ENCODE measurements at places on chromosomes 3 and 15. TPM values are rescaled to one million over a fixed set of nuclear protein-coding genes. Genes with fewer than 3 reads are reported as not detected.

The CLDN16 gene
- not detected for total RNA-seq

The GANC gene
- total RNA-seq: 20.3 TPM

The STX19 gene
- not detected for total RNA-seq

The HIGD2B gene
- not detected for total RNA-seq

The MED12L gene
- total RNA-seq: 5.5 TPM

The BMF gene
- 1.1 TPM for total RNA-seq
